ENCODE measurements at places on chromosomes 7 and 10.

- no peak for DNase-seq
Observed at GRCh38 chr7:108643136-108643535, 73.5 kb downstream of the DNAJB9 start.

DNA sequence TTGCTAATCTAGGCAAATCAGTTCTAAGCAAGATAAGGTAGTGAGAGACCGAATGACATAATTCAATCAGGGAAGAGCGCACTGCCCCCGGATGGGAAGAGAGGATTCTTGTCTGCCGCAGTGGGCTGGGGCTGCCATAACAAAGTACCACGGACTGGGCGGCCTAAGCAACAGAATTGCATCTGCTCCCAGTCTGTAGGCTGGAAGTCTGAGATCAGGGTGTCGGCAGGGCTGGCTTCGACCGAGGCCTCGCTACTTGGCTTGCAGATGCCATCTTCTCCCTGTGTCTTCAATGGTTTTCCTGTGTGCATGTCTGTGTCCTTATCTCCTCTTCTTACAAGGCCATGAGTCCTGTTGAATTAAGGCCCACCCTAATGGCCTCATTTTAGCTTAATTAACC is 59.7 kb upstream of the TMEM72 start:
- DNase-seq = no peak

DNA sequence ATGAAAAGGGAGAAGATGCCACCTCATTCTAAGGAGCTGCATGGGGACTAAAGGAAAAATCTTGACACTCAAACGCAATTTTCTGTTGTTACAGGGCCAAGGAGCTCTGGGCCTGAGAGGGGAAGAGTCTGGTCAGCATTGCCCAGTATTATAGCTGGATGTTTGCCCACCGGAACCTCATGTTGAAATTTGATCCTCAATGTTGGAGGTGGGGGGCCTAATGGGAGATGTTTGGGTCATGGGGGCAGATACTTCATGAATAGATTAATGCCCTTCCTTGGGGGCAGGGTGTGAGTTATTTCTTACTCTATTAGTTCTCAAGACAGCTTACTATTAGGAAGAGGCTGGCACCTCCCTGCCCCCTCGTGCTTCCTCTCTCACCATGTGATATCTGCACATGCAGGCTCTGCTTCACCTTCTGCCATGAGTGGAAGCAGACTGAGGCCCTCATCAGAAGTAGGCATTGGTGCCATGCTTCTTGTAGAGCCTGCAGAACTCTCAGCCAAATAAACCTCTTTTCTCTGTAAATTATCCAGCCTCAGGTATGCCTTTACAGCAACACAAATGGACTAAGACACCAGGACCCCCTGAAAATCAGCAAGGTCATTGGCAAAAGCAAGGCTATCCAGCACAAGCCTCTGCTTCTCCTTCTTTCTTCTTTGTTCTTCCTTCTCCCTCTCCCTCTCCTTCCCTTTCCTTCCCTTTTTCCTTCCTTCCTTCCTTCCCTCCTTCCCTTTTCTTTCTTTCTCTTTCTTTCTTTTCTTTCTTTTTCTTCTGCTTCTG is 15.1 kb downstream of the GCK start:
- no peak for DNase-seq

DNA sequence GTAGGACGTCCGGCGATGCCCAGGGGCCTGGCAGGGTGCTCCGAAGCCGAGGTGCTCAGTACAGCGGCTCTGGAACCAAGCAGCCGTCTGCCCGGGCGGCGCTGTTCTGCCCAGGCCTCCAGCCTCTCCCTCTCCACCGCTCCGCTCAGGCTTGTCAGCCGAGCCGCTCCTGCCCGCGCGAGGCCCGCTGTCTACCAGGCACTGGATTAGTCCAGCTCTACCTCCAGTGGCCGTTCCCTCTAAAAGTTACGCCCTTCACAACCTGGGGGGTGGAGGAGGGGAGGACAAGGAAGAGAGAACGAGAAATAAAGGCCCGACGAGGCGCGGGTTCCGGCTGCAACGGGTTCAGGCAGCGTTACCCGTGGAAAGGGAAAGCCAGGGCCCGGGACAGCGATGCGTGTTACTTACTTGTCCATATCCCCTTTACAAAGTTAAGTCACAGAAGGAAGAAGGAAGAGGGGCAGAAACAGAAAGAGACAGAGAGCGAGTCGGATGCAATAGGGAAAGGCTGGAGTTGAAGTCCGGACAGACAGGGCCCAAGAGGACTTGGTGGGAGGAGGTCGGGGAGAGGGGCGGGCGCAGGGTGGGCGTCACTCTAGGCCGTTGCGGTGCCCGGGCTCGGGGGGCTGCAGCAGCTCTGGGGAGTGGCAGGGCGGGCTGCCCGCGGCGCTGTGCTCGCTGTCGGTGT is 2.8 kb downstream of the SP8 start:
- no peak for DNase-seq

GRCh38 chr10:9608602-9609001 is 1409.1 kb upstream of the CELF2 start:
- DNase-seq = no peak

DNA sequence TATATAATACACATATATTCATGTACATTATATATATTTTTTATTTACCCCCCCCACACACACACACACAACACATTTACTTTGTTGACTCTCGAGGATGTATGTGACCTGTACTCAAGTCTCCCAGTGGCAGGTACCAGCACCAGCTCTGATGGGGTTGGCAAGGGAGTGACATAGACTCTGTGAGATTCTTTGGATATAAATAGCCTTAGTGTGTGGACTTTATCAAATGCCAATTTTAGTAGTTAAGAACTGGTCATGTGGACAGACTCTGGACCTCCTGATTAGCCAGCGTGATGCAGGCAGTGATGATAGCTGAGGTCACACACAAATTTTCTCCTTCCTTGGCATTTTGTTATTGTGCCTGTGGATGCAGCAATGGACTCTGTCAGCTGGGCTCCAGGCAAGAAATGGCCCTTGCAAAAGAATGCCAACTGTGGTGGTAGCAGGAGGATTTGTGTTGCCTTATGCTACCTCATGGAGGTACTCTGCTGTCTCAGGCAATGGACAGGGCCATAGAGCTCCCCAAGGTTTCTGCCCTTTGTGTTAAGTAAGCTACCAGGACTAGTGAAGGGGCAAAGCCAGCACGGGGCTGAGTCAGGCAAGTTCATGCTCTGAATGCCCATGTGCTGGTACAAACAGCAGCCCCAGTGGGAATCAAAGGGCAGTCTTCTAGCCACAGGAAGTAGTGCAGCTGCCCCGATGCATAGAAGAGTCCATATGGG is 224.6 kb upstream of the ZWINT start:
- no peak for DNase-seq

DNA sequence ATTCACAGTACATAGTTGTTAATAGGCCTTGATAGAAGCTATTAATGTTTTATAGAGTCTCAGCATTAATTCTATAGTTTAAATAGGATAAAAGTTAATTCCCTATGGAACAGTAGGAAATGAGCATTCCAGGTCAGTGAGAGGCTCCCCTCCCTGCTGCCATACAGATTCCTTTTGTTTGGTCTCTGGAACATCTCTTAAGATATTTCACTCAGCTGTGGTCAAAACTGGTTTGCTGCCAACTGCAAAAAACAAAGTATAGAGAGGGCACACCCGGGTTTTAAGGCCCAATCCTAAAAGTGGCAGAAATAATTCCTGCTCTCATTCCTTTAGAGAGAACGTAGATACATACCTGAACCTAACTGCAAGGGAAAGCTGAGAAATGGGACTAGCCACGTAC is 51.3 kb downstream of the MDFIC start:
- no peak for DNase-seq

DNA sequence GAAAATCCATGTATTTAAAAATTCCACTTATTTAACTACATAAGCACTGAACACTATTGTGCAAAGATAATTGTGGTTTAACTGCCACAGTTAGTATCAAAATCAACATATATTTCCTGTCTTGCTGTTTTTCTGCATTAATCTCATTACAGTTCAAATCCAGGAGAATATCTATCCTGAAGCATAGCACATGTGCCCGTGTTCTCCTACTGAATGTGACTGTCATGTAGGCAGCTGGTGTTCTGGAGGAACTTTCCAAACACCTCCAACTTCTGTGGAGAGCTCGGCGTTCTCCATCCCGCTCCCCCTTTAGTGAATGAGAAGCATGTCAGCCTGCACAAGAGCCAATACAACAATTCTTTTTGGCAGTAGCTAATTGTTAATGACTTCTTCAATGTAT is 76.4 kb upstream of the IKZF1 start:
- no peak for DNase-seq

GRCh38 chr10:7317786-7318446 is 92.9 kb downstream of the SFMBT2 start:
- no peak for DNase-seq

- DNase-seq = no peak
Observed at GRCh38 chr10:132974249-132974796, 32.0 kb upstream of the CFAP46 start.

DNA sequence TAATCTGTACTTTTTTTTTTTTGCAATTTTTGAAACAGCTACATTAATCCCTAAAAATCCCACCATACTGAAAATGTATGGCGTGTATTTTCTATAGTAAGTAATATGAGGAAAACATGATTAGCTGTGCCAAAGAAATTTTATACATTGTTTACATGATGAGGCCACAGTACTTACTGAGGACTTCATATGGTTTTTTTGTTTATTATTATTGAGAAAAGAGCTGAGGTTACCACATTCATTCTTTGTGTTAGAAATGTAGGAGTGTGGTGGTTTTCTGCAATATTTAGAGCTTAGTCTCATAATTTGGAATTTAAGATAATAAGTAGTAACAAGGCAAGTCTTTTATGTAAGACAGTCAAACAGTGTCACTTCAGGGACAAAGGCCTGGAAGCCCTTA is 45.1 kb downstream of the SLC25A40 start:
- DNase-seq = no peak

DNA sequence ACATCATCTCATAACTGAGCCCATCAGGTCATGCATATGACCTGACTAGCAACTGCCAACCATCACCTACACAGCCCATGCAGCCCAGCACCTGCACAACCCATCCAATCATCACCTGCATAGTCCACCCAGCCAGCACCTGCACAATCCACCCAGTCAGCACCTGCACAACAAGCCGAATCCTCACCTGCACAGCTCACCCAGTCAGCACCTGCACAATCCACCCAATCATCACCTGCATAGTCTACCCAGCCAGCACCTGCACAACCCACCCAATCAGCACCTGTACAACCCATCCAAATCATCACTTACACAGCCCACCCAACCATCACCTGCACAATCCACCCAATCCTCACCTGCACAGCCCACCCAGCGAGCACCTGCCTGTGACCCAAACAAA is 33.4 kb upstream of the WDFY4 start:
- no peak for DNase-seq

- no peak for DNase-seq
Observed at GRCh38 chr7:25424855-25425254, 196.6 kb upstream of the NPVF start.

DNA sequence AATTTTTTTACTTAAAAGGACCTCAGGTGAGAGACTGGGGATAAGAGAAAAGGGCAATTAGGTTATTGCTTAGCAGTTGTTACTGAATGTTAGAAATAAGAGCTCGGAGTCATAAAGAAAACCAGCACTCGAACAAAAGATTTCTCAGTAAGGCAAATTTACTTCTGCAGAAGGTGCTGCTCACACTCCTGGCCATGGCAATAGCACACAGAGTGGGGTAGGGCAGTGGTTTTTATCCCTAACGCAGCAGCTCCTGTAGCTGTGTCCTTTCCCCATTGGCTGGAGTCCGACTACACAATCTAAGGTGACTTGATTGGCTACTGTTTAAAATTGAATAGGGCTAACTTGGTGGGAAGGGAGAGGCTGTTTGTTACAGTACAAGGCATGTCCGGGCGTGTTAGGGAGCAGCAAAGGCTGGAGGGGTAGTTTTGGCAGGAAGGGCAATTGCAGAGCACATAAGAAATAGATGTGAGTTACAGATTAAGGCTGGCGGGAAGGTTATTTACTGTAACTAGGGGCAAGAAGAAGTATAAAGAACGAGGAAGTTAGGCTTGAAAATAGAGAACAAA is 112.1 kb downstream of the AKR1D1 start:
- DNase-seq = no peak

DNA sequence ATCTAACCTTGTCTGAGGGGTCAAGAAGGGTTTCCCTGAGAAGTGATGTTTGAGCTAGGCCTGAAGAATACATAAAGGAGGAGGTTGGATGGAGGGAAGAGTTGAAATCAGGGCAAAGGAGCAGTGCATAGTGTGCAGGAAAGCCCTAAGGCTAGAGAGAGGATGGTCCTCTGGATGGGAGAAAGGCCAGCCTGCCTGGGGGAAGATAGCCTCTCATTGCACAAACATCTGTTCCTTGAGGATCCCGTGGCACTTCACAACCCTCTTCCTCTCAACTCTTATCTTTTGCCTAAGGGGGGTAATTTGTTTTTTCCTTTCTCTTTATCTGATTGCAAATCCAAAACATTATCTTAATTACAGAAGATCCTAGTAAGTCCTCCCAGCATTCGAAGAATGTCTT is 35.7 kb downstream of the STAMBPL1 start:
- DNase-seq = no peak

- DNase-seq = no peak
Observed at GRCh38 chr10:43055991-43056567, 20.8 kb upstream of the RET start.

- no peak for DNase-seq
Observed at GRCh38 chr10:125982260-125982948, 86.0 kb downstream of the FANK1 start.

GRCh38 chr10:126997801-126998590 is 92.8 kb downstream of the DOCK1 start:
- no peak for DNase-seq

- DNase-seq = no peak
Observed at GRCh38 chr7:5477723-5478531, 54.3 kb upstream of the TNRC18 start.

DNA sequence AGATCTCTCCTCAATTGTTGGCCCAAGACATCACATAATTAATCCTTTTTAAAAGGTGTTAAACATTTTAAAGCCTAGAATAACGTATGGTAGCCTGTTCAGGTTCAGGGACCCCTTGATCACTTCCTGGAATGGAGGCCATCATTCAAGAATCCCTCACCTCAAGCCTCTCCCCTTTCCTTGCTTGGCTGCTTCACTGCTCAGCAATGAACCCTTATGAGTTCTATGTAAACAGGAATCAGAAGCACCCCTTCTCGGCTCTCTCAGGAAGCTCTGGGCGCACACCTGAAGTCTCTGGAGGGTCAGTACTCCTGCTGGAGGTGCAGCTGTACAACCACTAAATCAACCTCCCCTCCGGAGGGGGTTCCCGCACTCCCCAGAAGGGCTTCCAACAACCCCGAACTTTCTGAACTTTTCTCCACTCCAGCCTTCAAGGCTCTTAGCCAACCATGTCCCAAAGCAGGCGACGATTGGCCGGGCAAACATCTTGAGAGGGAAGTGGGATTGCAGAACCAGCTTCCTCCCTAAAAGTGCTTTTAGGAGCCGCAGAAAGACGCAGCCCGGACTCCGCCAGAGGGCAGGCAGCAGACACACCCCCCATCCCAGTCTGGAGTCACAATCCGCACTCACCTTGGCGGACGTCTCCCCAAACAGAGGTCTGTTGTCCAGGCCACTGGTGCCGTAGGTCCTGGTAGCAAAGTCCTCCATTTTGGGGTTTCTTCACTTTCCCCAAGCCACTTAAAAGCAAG is 562 bp downstream of the TMEM243 start:
- DNase-seq = no peak

Data from activated naive CD4-positive, alpha-beta T cell (primary cell).